PC-3 (cell line): ENCODE measurements at places on chromosomes 7 and 10. TPM values are rescaled to one million over a fixed set of nuclear protein-coding genes. Genes with fewer than 3 reads are reported as not detected.

ANKRD16 gene
- 4.9 and 7.2 TPM in 2 replicates for total RNA-seq

ASZ1 gene
- not detected in 2 replicates for total RNA-seq

ENTPD1 gene
- total RNA-seq: not detected in 2 replicates

NUTM2A gene
- total RNA-seq: 0.18 and 0.86 TPM in 2 replicates

CUX1 gene
- total RNA-seq: 39.6 and 44.5 TPM in 2 replicates

TMEM120A gene
- total RNA-seq: 17.9 and 18.6 TPM in 2 replicates

MYL10 gene
- 0.69 TPM in 1 of 2 replicates, not detected in the other for total RNA-seq

C10orf105 gene
- not detected in 2 replicates for total RNA-seq

GPR146 gene
- total RNA-seq: 2.0 and 2.7 TPM in 2 replicates

POLR2J2 gene
- 3.6 and 4.1 TPM in 2 replicates for total RNA-seq

DNA sequence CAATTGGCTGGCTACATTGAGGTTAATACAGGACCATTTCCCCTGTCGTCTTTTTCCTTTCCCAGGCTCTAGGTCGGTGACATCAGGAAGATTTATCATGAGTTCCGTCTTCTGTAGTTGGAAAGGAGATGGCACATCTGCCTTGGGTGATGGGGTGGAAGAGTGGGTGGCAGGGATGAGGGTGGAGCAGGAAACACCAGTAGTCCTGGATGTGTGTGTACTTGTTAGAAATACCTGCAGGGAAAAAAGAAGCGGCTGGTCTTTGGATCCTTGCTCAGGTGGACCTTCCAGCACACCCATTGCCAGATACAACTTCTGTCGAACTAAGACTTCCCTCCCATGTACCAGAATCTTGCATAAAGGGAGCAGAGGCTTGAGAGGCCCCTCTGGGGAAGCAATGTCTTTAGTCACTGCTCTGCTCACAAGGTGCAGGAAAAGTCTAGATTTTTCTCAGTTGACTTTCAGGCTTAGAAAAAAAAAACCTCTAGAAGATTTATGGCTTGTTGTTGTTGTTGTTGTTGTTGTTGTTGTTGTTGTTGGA, 516.8 kb upstream of the GALNT17 start:
- no peaks in the 10 kb centered on the region for H3K4me1 ChIP-seq
- H3K36me3 ChIP-seq: no peaks in the 10 kb centered on the region
- no peaks in the 10 kb centered on the region for H3K27me3 ChIP-seq
- no peak for DNase-seq

DNA sequence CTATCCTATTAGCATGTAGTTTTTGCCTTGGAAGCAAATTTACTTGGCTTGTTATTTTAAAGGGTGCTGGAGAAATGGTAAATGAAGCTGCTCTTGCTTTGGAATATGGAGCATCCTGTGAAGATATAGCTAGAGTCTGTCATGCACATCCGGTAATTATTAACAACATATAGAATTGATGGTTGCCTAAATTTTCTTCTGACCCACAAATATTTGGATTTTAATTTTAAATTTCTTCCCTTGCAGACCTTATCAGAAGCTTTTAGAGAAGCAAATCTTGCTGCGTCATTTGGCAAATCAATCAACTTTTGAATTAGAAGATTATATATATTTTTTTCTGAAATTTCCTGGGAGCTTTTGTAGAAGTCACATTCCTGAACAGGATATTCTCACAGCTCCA, 28.0 kb downstream of the DLD start:
- DNase-seq: no peak
- no peak overlapping the region for H3K27ac ChIP-seq
- peaks cover 52% of the 10 kb centered on the region for H3K36me3 ChIP-seq
- H3K4me3 ChIP-seq: no peak overlapping the region
- H3K27me3 ChIP-seq: no peaks in the 10 kb centered on the region

DNA sequence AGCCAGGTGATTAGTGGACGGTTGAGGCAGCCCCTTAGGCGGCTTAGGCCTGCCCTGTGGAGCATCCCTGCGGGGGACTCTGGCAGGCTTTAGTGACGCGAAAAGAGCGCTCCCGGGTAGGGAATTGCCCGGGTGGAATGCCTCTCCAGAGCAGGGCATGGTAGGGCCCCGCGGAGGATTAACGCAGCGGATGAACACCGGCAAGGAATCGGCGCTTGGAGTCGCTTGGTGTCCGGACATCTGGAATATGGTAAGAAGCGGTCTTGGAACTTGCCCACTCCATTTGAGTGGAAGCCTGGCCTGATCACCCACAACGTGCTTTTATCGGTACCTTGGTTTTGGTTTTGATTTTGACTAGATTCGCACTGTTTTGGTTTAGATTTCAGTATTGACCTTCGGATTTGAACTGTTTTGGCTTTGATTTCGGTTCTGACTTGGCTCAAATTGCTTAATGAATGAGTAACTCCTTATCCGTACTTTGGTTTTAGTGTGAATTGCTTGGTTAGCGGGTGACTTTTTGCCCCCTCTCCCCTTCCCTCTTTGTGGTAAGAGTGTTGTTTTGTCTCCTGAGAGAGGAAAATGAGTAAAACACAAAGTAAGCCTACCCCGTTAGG, 24.2 kb upstream of the CHST3 start:
- no peaks in the 10 kb centered on the region for H3K36me3 ChIP-seq
- no peak overlapping the region for H3K27ac ChIP-seq
- H3K4me1 ChIP-seq: peaks cover 5% of the 10 kb centered on the region; the same call in 1 of the 2 replicates
- no peak overlapping the region for H3K4me3 ChIP-seq

- no peak overlapping the region for H3K27ac ChIP-seq
- H3K27me3 ChIP-seq: no peaks in the 10 kb centered on the region
- no peaks in the 10 kb centered on the region for H3K36me3 ChIP-seq
- H3K4me1 ChIP-seq: peaks cover 3% of the 10 kb centered on the region; the same call in 1 of the 2 replicates
- no peak for DNase-seq
Observed at GRCh38 chr10:106284802-106285587, 879.5 kb downstream of the SORCS1 start.

DNA sequence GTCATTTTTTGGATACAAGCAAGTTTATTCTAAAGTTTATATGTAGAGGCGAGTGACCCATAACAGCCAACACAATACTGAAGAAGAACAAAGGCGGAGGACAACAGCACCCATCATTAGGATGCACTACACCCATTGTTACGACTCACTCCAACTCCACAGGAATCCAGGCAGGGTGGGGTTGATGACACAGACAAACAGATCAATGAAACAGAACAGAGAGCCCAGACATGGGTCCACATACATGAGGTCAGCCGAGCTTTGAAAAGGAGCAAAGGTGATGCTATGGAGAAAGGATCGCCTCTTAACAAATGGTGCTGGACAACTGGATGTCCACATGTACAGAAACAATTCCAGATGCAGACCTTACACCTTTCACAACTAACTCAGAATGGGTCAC, 426.4 kb downstream of the PTPRN2 start:
- no peaks in the 10 kb centered on the region for H3K36me3 ChIP-seq
- DNase-seq: no peak
- no peaks in the 10 kb centered on the region for H3K27me3 ChIP-seq
- no peaks in the 10 kb centered on the region for H3K4me1 ChIP-seq
- no peak overlapping the region for H3K4me3 ChIP-seq

- no peaks in the 10 kb centered on the region for H3K27me3 ChIP-seq
- H3K4me3 ChIP-seq: no peak overlapping the region
- no peak overlapping the region for H3K27ac ChIP-seq
- DNase-seq: no peak
Observed at GRCh38 chr7:30232391-30232790, 52.0 kb upstream of the ZNRF2 start.

DNA sequence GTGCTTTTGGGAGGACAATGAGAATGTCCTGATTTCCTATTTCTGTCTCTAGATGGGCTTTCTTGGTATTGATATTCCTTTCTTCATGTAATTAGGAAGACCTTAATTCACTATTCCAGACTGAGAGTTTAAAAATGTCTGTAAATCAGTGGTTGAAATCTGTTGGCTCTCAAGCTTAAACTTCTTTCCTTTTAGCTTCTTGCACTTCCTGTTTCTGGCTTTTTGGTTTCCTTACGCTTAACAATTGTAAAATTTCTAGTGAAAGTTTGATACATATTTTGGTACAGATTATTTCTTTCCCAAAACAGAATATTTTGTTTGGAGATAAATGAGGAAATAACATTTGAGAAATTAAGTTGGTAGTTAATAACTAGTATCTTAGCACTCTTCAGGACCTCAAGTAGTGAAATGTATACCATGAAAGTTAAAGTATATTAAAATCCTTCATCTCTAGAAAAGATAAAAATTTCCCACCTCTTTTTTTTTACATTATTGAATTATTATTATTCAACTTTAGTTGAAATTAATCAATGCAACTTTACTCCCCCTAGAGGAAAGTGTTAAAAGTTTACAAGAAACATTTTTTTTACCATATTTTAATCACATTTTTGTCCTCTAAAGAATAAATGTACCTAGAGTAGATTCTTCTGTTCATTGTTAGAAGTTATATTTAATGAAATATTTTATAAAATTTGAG, 137.2 kb downstream of the PHTF2 start:
- H3K27ac ChIP-seq: no peak overlapping the region
- DNase-seq: peak; percentile 21
- peaks cover 6% of the 10 kb centered on the region for H3K4me1 ChIP-seq
- H3K4me3 ChIP-seq: no peak overlapping the region

GRCh38 chr7:91240376-91240941, 23.8 kb upstream of the FZD1 start:
- H3K27ac ChIP-seq: no peak overlapping the region
- peaks cover 10% of the 10 kb centered on the region; the same call in 1 of the 2 replicates for H3K4me1 ChIP-seq
- H3K4me3 ChIP-seq: no peak overlapping the region
- H3K36me3 ChIP-seq: no peaks in the 10 kb centered on the region
- no peaks in the 10 kb centered on the region for H3K27me3 ChIP-seq

DNA sequence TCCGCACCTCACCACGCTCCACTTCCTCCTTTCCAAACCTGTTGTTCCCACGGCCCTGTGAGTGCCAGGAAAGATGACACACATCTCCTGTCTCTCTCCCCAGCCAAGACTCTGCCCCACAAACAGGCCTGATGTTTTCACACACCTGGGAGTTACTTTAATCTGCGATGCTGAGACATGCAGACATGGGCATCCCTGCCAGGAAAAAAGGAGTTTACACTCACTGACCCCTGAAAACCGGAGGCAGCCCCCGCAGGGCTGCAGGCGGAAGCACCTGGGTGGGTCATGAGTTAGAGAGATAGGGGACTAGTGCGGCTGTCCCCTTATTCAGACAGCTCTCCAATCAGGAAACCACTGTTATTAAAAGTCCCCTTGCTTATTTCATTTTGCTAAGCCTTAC, 106.4 kb upstream of the CARD11 start:
- H3K36me3 ChIP-seq: no peaks in the 10 kb centered on the region
- H3K4me3 ChIP-seq: no peak overlapping the region
- DNase-seq: no peak
- H3K27ac ChIP-seq: no peak overlapping the region
- no peaks in the 10 kb centered on the region for H3K27me3 ChIP-seq

DNA sequence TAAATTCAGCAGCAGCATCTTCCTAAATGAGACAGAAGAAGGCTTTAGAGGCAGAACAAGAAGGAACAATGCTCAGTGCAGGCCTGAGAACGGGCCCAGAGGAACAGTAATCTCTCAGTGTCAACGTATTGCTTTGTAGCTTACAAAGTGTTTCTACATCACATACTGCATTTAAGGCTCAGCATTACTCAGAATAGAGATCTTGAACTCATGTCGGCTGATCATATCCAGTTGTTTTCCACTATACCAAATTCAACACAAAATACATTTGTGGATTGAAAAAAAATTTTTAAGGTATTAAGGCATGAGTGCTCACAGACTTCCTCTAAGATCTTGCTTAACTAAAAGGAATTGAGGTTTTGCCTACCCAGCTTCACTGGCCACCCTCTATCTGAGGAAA, 325.1 kb downstream of the HPSE2 start:
- H3K27me3 ChIP-seq: 0 out of 2 replicates have a peak, but pooled peaks cover 10% of the 10 kb centered on the region
- no peak overlapping the region for H3K27ac ChIP-seq
- DNase-seq: no peak
- no peak overlapping the region for H3K4me3 ChIP-seq
- no peaks in the 10 kb centered on the region for H3K4me1 ChIP-seq

DNA sequence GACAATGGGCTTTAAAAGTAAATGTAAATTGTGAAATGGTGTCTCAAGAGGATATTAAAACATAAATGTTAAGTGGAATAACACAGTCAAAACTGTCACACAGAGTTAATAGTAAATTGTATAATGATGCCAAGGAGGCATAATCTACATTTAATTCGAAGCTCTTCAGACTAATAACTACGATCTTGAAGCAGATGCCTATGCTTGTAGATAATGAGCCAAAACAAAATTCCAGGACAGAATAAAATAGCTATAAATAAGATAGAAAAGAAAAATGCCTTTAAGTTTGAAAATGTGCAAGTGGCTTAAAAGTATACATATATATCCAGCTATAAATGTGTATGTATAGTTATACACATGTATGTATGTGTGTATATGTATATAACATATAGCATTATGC, 17.5 kb downstream of the TWIST1 start:
- no peak overlapping the region for H3K4me3 ChIP-seq
- no peaks in the 10 kb centered on the region for H3K36me3 ChIP-seq
- no peaks in the 10 kb centered on the region for H3K27me3 ChIP-seq

DNA sequence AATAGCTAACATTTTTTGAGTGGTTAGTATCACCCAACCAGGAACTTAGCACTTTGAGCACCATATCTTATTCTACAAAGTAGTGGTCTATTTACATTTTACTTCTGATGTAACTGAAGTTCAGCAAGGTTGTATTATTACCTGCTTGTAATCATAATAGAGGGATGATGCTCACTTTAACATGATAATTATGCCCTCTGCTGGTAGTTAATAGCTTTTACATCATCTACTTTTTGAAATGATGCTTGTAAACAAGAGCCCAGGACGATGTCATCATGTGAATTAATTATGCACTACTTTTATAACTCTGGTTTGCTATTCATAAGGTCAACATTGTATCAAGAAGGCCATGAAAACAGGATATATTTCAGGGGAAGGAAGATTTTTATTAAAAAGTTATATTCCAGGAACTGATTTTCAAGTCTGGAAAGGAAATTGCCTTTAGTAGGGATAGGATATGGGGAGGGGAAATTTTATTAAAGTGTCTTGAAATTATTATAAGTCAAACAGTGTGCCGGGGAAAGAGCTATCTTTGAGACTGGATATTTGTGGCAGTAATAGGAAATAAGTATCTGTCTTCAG, 80.3 kb upstream of the SCIN start:
- no peak overlapping the region for H3K27ac ChIP-seq
- H3K27me3 ChIP-seq: no peaks in the 10 kb centered on the region
- peaks cover 41% of the 10 kb centered on the region for H3K4me1 ChIP-seq
- no peaks in the 10 kb centered on the region for H3K36me3 ChIP-seq
- DNase-seq: peak; percentile 66
- H3K4me3 ChIP-seq: no peak overlapping the region

- no peak overlapping the region for H3K27ac ChIP-seq
- no peak overlapping the region for H3K4me3 ChIP-seq
- no peaks in the 10 kb centered on the region for H3K36me3 ChIP-seq
- peaks cover 7% of the 10 kb centered on the region; the same call in 1 of the 2 replicates for H3K4me1 ChIP-seq
- no peaks in the 10 kb centered on the region for H3K27me3 ChIP-seq
Observed at GRCh38 chr7:28174901-28175661, 5.5 kb downstream of the JAZF1 start.

GRCh38 chr7:17463511-17464085, 165.1 kb downstream of the AHR start:
- H3K27ac ChIP-seq: no peak overlapping the region
- H3K27me3 ChIP-seq: no peaks in the 10 kb centered on the region
- H3K36me3 ChIP-seq: no peaks in the 10 kb centered on the region
- no peak for DNase-seq
